Left hindlimb (tissue), 1 donor: ENCODE measurements at places on chromosomes 1 and 21.

DNA sequence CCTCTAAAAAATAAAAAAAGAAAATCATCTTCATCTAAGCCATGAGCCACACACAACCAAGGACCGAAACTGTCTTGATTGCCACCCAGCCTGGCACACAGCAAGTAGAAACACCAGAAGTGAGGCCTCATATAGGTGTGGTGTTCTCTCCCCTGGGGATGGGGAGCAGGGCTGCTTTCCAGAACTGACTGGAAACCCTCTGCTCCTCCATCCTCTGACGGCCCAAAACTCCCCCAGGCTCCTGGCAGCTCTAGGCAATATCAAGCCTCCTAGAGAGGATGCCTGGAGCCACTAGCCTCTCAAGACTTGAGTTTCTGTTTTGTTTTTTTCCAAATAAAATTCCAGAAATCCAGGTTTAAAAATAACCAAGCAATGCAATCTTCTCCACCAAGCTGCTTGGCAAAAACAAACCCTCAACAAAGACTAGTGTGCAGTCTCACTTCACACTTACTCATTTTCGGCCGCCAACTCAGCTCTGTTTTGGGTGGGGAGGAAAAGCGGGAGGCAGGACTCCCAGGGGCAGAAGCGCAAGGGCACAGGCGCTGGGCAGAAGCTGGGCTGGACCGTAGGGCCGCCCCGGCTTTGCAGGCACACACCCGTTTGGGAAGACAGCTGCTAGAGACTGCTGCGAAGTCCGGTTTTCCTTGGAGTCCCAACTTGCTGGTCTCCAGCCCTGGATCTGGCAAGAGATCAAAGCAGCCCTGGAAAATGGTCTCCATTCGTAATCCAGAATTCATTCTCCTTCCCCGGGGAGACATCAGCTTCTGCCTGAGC, 78.2 kb upstream of the CAPZB start:
- DNase-seq = peak; percentile 82

GRCh38 chr1:177329871-177330270, 159.1 kb downstream of the BRINP2 start:
- no peak for DNase-seq

DNA sequence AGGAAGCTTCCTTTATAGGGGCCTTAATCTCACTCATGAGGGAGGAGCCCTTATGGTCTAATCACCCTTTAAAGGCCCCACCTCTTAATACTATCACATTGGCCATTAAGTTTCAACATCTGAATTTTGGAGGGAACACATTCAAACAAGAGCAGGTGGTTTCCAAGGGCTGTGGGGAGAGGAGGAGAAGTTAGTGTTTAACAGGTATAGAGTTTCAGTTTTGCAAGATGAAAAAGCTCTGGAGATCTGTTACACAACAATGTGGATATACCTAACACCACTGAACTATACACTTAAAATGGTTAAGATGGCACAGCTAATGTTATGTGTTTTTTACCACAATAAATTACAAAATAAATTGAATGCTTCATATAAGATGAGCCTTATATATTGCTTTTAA, 113.4 kb upstream of the DNAH14 start:
- no peak for DNase-seq

- DNase-seq = no peak
Measured at GRCh38 chr1:47875831-47876586, 121.2 kb downstream of the TRABD2B start.

- DNase-seq = no peak
Measured at GRCh38 chr1:232630894-232631195, 912 bp upstream of the SIPA1L2 start.

DNA sequence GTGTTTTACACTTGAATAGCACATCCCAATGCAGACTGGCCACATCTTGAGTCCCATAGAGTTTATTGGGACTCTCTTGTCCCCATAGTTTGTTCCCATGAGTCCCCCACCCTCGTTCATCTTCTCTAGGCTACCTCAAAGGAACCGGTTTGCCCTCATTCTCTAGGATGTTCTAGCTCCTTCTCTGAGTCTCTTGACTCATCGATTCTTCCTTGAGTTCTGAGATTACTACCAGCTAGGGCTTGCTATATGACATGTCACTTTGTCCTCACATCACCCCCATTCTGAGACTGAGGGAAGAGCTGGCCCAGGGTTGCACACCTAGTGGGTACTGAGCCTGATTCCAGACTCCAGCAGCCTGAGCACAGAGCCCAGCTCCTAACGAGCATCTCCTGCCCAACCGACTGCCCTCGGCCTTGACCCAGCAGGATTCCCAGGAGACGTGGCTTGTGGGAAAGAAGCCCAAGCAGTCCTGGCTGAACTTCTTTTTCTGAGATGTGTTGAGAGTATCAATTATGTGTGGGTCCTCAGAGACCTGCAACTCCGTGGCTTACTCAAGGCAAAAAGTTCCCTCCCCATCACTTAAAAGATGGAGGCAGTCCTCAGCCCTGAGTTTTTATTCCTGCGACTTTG, 42.0 kb downstream of the TMEM51 start:
- DNase-seq = peak; percentile 49

GRCh38 chr1:237281481-237281880, 239.5 kb downstream of the RYR2 start:
- DNase-seq = no peak

DNA sequence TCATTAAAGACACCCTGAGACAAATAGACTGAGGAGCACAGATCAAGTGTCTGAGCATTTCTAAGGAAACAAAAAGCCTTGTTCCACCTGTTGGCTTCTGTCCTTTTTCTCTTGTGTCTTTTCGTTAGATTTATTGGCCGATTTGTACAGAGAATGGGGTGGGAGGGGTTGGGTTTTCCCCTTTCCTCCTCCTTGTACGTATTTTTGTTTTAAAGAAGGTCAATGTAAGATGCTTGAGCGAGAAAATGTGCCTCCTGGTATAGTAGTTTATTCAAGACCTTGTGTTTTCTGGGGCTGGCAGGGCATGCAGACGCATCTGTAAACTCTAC, 1.2 kb downstream of the BCL9 start:
- no peak for DNase-seq

- peak; percentile 74 for DNase-seq
Measured at GRCh38 chr1:12491656-12492055, 126.4 kb downstream of the DHRS3 start.

GRCh38 chr21:31195334-31196015, 148.6 kb downstream of the TIAM1 start:
- DNase-seq = no peak

DNA sequence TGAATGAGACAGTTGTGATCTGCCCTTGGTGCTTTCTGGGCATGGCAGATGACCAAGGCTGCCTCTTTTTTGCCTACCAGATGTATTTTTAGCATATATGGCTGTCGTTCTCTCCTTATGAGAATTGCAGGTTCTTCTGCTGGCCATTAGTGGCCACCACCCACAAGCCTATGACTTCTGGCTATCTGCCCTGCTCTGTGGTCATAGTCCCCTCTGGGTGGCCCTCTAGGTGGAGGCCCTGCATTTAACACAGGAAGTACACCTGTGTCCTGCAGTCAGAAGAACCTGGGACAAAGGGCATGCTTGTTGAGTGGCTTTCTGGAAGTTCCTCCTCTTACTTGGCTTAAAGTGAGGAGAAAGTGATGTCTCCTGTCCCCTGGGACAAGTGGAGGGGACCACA, 6.5 kb downstream of the FCAMR start:
- DNase-seq = no peak

DNA sequence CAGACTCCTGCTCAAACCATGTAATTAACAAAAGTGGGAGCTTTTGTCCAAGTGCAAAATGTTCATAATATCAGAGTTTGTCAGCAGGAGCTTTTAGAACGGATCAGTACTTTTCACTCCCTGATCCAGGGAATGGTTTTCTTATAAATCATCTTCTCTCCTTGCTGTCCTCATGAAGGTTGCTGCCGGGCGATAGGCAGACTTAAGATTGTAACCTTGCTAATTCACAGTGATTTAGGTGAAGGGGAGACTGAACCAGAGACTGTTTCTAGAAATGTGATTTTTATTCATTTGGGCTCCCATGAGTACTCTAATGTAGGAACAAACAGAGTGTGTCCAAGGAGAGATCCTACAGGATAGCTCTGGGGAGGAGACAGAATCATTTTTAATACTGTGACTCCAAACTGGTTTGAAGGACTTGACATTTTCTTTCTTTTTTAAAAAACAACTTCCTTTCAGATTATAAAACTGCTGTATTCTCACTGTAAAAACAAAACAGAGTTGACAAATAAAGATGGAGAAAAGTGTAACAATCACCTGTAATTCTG, 23.7 kb downstream of the ELAVL4 start:
- DNase-seq = no peak

GRCh38 chr21:15140321-15141019, 75.7 kb upstream of the NRIP1 start:
- no peak for DNase-seq

DNA sequence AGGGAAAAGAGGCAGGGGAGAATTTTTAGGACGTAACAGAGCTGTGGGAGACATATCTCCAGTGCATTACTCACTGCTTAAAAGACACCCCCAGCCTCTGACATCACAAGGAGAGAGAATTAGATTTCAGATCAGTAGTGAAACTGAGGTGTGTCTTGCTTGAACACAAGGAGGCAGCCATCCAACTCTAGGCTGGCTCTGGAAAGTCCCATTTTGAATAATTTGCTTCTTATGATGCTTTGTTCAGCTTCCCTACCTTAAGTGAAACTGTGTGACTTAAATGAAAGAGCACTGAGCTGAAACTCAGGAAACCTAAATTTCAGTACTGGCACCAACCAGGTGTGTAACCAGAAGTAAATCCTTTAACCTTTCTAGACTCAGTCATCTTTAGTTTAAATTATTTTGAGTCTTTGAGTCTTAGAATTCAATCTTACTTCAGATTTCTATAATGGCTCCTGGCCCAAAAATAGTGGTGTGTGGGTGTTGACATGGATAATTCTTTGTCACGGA, 251.6 kb upstream of the SGIP1 start:
- no peak for DNase-seq

- DNase-seq = no peak
Measured at GRCh38 chr1:33802268-33802667, 61.6 kb upstream of the HMGB4 start.

GRCh38 chr1:220652995-220653394, 37.2 kb upstream of the C1orf115 start:
- DNase-seq = no peak

GRCh38 chr1:26177182-26177684, at the start of gene CNKSR1:
Gene CNKSR1 (plus strand): TSS chr1:26177491. CDS start chr1:26177548, 57 bp downstream.
- no peak for DNase-seq

DNA sequence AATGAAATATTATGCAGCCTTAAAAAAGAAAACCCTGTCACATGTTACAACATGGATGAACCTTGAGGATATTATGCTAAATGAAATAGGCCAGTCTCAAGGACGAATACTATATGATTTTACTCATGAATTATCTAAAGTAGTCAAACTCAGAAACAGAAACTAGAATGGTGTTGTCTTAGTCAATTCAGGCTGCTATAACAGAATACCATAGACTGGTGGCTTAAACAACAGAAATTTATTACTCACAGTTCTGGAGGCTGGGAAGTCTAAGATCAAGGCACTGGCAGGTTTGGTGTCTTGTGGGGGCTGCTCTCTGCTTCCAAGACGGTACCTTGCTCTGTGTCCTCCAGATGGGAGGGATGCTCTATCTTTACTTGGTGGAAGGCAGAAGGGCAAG, 113.8 kb upstream of the DNAH14 start:
- DNase-seq = no peak

- no peak for DNase-seq
Measured at GRCh38 chr1:11052839-11053757, 6.1 kb upstream of the MASP2 start.

DNA sequence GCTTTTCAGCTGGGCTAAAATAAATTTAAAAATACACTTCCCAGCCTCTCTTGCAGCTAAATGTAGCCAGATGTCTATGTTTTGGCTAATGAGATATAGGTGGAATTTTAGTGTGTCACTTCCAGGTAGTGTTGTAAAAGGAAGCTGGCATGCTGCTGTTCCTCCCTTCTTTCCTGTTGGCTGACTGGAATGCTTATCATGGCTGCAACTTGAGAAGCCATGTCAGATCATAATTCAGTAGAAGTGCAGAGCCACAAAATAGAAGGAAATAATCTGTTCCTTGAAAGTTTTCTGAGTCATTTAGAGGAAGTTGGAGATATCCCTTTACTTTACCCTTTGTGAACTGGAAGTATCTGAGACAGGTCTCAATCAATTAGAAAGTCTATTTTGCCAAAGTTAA, 10.9 kb upstream of the RBM15 start:
- no peak for DNase-seq

DNA sequence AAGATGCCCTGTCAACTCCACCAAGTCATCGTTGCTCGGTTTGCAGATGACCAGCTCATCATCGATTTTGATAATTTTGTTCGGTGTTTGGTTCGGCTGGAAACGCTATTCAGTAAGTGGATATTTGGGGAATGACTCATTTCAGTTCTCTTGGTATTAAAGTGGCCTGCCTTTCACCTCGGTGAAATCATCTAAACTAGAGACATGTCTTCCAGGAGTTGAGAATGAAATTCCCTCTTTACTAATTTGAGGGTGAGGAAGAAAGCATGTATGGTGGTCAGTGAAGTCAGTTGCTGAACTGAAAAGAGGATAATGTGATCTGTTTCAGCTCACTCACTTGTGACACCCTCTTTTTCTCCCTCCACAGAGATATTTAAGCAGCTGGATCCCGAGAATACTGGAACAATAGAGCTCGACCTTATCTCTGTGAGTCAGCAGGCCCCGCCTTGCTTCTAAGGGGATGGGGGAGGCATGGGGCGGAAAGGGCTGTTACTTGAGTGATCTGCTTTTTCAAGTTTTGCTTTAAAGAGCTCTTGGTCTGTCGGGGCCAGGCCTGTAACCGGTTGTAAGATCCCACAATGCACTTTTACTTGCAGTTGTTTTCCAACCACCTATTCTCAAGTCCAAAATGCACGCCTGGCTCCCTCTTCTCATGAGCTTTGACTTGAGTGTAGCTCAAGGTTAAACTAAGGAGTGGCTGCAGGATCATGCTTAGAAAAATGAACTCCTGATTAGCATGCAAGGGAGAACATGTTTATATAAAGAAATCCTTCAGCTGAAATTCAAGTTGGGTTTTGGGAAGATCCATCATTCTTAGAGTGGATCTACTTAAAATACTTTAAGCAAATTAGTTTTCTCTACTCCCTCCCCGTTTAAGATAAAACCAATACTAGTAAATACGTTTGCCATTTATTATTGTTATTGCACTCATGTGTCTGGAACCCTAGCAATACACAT, 59.8 kb downstream of the CAPN2 start:
- DNase-seq = peak; percentile 46
